D341Med (cell line): ENCODE measurements at places on chromosomes 3 and 15.
A peak's percentile ranks its signal among the peaks of the same experiment; 100 is the strongest.

DNA sequence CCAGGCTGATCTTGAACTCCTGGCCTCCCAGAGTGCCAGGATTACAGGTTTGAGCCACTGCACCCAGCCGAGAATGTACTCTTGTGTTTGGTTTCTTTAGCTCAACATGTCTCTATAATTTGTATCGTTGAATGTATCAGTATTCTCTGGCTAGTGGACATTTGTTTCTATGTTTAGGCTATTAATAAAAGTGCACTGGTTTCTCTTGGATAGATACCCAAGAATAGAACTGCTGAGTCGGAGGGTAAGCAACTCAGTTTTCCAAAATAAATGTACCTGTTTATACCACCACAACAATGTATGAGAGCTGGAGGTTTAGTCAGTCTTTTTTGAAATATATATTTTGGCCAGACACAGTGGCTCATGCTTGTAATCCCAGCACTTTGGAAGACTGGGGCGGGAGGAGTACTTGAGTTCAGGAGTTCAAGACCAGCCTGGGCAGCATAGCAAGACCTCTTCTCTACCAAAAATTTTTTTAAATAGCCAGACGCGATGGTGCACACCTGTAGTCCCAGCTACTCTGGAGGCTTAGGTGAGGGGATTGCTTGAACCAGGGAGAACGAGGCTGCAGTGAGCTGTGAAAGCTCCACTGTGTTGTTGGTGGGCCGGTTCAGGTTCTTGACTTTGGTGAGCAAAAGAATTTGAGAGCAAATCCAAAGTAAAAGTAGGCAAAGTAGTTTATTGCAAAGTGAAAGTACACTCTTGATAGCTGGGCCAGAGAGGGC is 7.7 kb upstream of the IVD start:
- DNase-seq = no peak

- DNase-seq = no peak
These were observed 471.8 kb upstream of the ARHGEF26 start for GRCh38 chr3:153649286-153649839.

GRCh38 chr3:152436707-152437590 is 168.2 kb downstream of the MBNL1 start:
- DNase-seq = no peak

DNA sequence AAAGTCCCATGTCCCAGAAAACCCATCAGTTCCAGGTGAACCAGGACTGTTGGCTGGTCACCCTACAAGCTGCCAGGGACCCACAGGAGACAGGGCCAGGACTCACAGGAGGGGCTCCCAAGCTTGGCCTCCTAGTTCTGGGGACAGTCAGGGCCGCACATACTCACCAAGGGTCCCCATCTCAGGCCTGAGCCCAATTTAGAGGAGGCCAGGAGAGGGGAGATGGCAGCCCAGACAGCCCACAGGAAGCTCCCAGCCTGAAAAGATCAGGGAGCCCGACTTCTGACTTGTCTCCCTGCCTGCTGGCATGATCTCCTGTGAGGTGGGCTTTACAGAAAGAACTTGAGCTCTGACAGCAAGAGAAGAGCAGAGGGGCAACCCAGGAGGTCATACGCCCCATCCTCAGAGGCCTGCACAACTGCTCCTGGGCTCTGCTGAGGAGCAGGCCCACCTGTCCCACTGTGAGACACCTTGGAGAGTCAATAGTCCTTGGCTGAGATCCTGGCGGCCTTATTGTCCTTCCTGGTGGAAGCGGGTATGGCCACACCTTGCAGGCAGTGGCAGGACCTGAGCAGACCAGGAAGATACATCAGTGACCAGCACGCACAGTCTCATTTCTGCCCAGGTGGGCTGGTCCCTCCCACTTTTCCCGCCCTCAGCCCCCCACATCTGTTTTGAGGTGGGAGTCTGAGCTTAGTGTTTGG is 2.5 kb upstream of the ISLR start:
- no peak for DNase-seq

GRCh38 chr15:101684384-101684783 is 32.2 kb upstream of the TM2D3 start:
- DNase-seq = no peak

- peak; percentile 37 for DNase-seq
These were observed 126.4 kb downstream of the P2RY1 start for GRCh38 chr3:152961323-152961722.

DNA sequence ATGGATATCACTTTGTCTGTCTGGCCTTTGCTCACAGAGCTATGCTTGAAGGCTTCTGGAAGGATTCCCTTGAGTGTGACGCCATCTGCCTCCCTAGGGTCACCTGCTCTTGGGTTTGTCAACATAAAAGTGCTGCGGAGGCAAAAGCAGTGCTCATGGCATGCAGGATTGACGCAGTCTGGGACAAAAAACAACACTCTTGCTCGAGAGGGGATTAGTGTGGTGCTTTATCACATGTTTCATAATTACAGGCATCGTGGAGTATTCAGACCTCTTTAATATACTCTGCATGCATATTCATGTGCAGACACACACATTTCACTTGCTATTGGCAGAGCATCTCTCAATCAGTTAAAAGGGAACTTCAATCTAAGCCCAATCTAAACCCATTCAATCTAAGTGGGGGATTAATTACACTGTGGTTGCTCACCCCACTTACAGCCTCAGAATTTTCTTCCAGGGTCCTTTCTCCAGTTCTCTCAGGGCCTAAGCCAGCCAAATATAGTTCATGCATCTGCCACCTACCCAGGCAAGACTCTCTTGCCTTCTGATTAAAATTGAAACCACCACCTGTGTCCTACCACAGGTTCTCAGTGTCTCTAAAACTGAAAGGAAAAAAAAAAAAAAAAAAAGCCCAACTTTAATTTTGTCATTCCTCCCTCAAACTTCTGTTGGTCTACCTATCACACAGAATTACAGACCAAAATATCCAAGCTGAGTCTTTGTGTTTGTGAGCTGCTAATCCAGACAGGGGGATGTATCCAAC is 75.6 kb downstream of the BFSP2 start:
- DNase-seq = peak; percentile 58

GRCh38 chr3:291646-292436 is 95.3 kb downstream of the CHL1 start:
- DNase-seq = no peak

GRCh38 chr3:169362868-169363267 is 300.6 kb downstream of the MECOM start:
- no peak for DNase-seq

DNA sequence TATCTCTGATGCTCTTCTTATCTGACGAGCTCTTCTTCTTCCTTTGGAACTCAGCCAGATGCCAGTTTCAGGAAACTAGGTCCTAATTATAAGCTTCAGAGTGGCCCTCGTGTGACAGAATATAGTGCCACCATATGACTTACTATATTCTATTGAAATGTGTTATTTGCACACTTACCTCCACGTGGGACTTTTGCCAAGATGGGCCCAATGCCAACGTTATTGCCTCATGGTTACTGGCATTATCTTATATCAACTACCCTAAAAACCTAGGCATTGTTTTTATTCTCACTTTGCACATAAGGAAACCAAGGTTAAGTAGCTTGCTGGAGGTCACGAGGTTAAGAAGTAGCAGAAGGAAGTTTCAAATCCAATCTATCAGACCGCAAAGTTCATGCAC is 71.3 kb upstream of the SLCO3A1 start:
- no peak for DNase-seq

- no peak for DNase-seq
These were observed 131.1 kb upstream of the NSMCE3 start for GRCh38 chr15:29400701-29401100.

- DNase-seq = no peak
These were observed 118.2 kb downstream of the KLHL25 start for GRCh38 chr15:85676342-85677098.
